Ovary (tissue), 10 donors: ENCODE measurements at places on chromosomes 11 and 22. TPM values are rescaled to one million over a fixed set of nuclear protein-coding genes. Genes with fewer than 3 reads are reported as not detected.

DNA sequence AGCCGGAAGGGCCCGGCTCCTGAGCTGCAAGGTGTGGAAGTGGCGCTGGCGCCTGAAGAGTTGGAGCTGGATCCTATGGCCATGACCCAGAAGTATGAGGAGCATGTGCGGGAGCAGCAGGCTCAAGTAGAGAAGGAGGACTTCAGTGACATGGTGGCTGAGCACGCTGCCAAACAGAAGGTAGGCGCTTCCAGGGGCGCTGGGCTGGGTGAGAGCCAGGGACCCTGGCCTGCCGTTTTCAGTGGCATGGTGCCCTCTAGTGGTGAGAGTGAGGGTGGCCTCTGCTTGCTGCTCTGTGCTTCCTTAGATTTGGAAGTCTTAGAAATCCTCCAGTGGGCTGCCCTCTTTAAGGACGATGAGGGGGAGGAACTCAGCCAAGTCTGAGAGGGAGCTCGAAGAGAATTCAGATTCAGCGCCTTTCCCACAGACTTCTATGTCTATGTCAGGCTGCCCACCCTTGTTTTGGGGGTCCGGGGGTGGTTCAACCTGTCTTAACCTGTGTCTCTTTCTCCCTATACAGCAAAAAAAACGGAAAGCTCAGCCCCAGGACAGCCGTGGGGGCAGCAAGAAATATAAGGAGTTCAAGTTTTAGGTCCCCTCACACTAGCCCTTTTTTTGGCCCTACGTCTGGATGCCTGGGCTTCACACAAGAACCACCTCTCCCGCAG, 1.8 kb upstream of the PACS1 start:
- DNase-seq = peak; percentile 77

- DNase-seq = no peak
Observed at GRCh38 chr11:17807034-17807433, 72.5 kb downstream of the KCNC1 start.

Gene ALDH3B1
- 6.4 TPM for total RNA-seq

Gene MFRP
- total RNA-seq = not detected

GRCh38 chr11:113974741-113975470, at the start of gene HTR3A:
Gene HTR3A (plus strand): TSS chr11:113975108. CDS start chr11:113975326, 218 bp downstream.
- DNase-seq = peak; percentile 36

Gene MS4A6E
- total RNA-seq = not detected
